Activated CD8-positive, alpha-beta memory T cell treated with anti-CD3 and anti-CD28 coated beads for 24 hours (primary cell): ENCODE measurements at places on chromosomes 6 and 20.

DNA sequence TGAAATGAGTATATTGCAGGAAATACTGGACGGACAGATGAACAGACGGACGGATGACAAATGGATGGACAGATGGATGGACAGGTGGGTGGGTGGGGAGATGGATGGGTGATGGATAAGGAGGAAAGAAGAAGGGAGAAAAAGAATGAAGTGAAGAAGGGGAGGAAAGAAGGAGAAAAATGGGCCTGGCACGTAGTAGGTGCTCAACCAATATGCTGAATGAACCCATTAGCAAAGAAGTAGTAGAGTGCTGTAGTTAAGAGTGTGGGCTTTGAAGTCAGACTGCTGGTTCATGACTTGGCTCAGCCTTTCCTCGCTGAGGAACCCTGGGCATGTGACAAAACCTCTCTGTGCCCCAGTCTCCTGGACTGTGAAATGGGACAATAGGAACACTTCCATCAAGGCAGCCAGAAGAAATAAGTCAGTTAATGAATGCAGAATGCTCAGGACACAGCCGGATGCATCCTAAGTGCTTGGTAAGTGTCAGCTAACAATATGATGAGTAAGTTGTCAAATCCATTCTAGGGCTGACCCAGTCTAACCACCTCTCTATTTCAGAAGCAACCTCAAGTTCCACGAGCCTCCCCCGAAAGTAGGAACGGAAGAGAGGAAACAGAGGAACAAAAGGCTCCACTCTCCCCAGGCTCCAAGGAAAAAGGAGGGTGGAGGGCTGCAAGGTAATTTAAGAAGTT, 37.9 kb downstream of the PREX1 start:
- no peak for DNase-seq

DNA sequence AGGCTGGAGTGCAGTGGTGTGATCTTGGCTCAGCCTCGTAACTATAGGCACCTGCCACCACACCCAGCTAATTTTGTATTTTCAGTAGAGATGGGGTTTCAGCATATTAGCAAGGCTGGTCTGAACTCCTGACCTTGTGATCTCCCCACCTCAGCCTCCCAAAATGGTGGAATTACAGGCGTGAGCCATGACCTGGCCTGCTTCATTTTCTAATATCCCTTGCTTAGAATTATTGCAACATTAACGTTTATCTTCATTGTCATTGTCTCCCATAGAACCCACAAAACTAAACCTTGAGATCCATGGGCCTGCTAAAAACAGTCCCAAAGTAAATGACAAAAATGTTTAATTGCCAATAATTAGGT, 6.1 kb downstream of the EEF1A1 start:
- DNase-seq, result peak; percentile 77

- DNase-seq, result no peak
These were observed 161.3 kb upstream of the AGPAT4 start for GRCh38 chr6:161434921-161435747.

GRCh38 chr6:14838133-14838583, 407.7 kb upstream of the JARID2 start:
- no peak for DNase-seq

- DNase-seq, result no peak
These were observed 112.2 kb downstream of the IRF4 start for GRCh38 chr6:503610-504362.

- no peak for DNase-seq
These were observed 136.3 kb upstream of the NEDD9 start for GRCh38 chr6:11368760-11369159.

DNA sequence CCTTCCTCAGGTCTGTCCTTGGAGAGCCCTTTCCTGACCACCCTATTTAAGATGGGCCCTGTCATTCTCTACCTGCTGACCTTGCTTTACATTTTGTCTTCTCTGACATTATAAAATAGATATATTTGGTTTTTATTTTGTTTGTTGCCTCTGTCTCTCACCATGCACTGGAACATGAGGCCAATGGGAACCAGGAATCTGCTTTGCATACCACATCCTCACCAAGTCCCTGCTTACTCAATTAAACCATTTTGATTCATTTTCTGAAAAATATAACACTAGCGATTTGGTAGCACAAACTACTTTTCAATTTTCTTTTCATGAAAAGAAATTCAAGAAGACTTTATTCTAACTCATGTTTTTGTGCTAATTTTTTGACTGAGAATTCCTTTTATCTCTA, 32.8 kb upstream of the POPDC3 start:
- DNase-seq, result no peak

DNA sequence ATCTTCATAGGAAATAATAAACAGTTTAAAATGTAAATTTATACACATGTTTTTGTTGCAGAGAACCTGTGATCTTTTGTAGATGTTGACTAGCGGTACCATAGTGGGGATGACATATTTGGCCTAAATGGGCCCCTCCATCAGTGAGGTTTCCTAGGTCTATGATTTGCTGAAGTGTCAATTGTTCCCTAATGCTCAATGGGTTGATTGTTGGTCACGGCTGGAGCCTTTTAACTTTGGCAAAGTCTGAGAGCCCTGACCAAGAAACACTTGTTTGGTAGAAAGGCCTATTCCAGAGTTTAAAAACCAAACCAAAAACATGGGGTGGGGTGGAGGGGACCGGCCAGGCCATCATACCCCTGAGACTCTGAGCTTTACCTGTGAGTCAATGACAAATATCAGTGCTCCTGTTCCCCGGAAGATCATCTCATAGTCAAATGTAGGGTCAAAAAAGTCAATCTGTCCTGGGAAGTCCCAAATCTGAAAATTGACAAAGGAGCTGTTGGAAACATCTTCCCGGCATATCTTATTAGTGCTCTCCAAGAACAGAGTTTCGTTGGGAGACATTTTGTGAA, 25.1 kb downstream of the RRAGD start:
- no peak for DNase-seq

DNA sequence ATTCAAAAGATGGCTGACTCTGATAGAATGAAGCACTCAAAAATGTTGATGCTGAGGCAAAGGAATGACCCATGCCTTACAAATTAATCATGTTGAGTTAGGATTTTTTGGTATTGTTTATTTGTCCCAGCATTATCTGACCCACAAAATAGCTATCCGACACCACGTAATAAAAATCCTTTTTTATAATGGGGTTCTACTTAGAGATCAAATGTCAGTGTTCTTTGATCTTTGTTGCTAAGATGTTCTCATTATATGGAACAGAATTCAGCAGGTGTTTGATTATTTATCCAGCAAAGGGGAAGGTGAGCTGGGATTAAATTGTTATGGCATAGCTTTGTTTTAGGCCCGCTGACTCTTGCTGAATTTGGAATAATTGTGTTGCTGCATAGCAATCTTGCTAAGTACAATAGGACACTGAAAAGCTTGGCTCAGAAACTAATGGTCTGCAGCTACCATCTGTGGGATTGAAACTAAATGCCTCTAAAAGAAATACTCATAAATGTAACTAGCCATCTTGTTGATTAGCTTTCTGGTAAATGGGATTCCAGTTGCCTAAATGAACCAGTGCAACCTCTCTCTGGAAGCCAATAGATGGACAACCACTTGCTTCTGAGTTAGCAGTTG, 180.2 kb upstream of the HDAC2 start:
- no peak for DNase-seq
